ENCODE measurements at places on chromosomes 12 and 14.

GRCh38 chr14:22471545-22472121, 117.4 kb downstream of the DAD1 start:
- DNase-seq, result no peak

DNA sequence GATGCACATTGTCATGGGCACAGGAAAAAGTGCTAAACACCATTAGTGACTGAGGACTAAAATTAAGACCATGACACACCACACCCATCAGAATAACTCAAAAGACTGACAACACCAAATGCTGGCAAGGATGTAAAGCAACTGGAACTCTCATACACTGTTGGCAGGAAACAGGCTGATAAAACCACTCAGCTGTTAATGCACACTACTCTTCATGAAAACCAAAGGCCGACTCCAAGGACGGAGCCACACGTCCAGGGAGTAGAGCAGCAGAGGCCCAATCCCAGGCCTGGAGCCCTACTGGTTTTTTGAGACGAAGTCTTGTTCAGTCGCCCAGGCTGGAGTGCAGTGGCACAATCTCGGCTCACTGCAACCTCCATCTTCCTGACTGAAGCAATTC, 6.4 kb downstream of the RAD52 start:
- DNase-seq, result no peak

- no peak for DNase-seq
Measured at GRCh38 chr12:14187966-14188365, 177.5 kb upstream of the ATF7IP start.

GRCh38 chr14:37588956-37589714, 5.9 kb downstream of the FOXA1 start:
- no peak for DNase-seq

DNA sequence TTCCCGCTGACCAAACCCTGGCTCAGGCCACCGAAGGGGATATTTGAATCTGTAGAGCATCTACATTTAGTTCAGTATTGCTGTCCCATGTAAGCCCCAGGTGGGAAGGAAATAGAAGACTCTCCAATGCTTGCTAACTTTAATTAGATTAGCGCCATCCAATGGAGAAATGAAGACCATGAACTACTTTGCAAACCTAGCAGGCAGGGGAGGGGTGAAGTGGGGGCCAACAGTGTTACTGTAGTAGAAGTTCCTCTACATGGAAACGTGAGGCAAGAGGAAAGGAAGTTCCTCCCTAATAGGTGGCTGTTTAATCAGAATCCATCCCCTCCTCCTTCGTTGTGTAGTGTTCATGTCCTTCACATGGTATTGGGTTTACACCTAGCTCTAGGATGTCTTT, 9.3 kb upstream of the DENND5B start:
- DNase-seq, result no peak

- DNase-seq, result no peak
Measured at GRCh38 chr12:108907839-108908351, 28.0 kb downstream of the DAO start.
